Right atrium auricular region (tissue), 2 donors: ENCODE measurements at places on chromosomes 11 and 22. TPM values are rescaled to one million over a fixed set of nuclear protein-coding genes. Genes with fewer than 3 reads are reported as not detected.

- no peak for DNase-seq
Measured at GRCh38 chr11:109096266-109096665, 325.7 kb upstream of the C11orf87 start.

DNA sequence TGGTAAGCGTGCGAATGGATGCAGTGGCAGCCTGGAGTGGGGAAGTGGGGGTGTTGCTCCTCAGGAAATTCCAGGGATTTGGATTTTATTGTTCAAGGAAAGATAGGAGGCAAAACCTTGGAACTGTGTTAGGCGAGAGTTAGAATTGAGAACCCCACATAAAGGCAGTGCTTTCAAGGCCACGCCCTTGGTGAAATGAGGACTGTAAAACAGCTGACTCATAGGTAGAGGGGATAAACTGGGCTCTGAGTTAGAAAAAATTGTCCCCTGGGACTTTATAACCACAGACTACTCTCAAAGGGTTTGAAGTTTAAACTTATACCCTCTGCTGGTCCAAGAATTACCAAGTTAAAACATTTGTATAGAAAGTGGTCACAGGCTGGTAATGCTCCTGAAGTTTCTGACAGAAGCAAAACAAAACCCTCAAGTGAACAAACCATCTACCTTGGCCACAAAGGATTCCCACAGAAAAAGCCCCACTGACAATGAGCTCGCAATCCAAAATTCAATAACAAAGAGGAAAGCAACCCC, 250.3 kb upstream of the TBCEL start:
- no peak for DNase-seq

GRCh38 chr22:25742918-25743708, 1.1 kb downstream of the MYO18B start:
- no peak for DNase-seq

GRCh38 chr11:12693479-12694182, 19.4 kb downstream of the TEAD1 start:
- DNase-seq = peak; percentile 73

- DNase-seq = peak; percentile 83
Measured at GRCh38 chr22:46007003-46007847, 30.3 kb upstream of the WNT7B start.

DNA sequence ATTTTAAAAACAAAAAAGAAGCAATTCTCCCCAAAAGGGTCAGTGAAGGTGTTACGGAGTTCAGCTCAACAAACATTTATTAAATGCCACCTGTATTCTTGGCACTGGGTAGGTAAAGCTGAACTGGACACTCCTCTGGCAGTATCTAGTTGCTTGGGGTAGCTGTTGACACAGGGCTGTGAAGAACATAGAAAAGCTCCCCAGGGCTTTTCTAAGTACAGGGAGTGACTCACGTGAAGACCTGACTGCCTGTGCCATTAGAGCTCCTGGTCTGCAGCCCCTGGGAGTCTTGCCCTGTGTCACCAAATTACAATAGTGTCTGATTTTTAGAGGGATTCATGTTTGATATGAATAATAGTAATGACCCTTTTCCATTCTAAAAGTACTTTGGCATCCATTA, 43.6 kb downstream of the COA4 start:
- no peak for DNase-seq

DNA sequence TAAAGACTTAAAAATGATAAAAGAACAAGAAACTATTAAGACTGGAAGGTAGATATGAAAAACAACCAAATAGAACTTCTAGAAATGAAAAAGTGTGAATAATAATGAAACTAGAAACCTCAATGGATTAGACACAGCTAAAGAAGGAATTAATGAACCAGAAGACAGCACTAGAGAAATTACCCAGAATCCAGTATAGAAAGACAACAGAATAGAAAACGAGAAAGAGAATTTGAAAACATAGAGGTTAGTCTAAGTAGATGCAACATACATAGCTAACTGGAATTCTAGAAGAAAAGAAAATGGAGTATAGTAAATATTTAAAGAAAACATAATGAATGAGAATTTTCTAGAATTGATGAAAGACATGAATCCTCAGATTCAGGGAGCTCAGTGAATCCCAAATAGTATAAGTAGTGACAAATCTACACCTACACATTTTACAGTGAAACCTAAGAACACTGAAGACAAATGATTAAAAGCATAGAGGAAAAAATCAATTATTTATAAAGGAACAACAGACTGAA, 111.9 kb downstream of the PARVA start:
- no peak for DNase-seq

The ARSA gene
- 38.9 TPM for total RNA-seq

The APOBEC3B gene
- total RNA-seq = not detected

The KDELR3 gene
- total RNA-seq = 8.0 TPM

The KCNQ1 gene
- total RNA-seq = 25.1 TPM
